ENCODE measurements at places on chromosomes 1 and 21.

DNA sequence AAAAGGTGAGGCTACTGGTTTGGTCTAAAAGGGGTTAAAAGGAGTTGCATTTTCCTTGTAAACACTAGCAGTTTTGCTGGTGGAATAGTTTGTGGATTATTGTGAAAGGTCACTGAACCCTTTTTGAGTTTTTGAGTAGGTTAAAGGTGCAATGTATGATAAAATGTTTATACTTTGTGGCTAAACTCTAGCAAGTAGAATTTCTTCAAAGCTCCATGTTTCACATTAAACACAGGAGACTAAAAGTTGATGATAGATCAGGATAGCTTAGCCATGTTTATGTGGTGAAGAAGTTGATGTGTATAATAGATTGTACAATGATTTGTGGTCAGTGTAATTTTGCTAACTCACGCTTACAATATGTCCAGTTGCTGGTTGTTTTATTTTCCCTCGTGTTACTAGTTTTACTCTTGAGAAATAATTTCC, 13.1 kb downstream of the ZNF326 start:
- DNase-seq = no peak

DNA sequence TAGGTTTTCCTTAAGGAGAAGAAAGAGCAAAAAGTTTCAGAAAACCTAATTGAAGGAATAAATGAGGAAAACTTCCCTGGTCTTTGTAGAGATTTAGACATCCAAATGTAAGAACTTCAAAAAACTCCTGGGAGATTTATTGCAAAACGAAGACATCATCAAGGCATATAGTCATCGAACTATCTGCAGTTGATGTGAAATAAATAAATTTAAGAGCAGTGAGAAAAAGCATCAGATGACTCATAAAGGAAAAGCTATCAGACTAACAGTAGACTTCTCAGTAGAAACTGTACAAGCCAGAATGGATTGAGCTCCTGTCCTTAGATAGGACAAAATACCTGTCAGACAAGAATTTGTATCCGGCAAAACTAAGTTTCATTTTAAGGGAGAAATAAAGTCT, 569.4 kb upstream of the ADAMTS5 start:
- no peak for DNase-seq

- DNase-seq = no peak
Observed at GRCh38 chr1:223771814-223772770, 59.8 kb downstream of the CAPN2 start.

DNA sequence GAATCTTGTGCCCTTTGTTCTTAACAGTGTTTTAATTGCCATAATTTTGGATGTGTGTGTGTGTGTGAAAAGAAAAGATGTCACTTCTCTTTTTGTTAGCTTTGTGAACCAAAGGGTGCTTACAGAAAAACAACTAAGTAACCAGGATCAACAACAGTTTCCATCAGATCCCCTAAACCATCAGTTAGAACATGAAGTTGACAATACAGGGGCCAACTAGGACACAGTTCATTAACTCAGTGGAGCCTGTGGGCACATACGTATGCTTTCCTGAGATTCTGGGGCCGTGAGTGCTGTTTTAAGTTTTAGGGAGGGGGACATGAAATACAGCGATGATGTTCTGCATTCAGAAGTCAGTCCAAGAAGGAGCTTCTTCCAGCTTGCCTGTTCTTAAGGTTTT, 133.6 kb downstream of the TLR5 start:
- no peak for DNase-seq

- no peak for DNase-seq
Observed at GRCh38 chr1:206554211-206554610, 46.9 kb downstream of the RASSF5 start.

- no peak for DNase-seq
Observed at GRCh38 chr1:78333502-78333901, 157.3 kb upstream of the PTGFR start.

- DNase-seq = peak; percentile 76
Observed at GRCh38 chr1:6245869-6246496, 2.0 kb downstream of the HES3 start.

GRCh38 chr1:209143916-209144315, 439.6 kb upstream of the CAMK1G start:
- DNase-seq = no peak

DNA sequence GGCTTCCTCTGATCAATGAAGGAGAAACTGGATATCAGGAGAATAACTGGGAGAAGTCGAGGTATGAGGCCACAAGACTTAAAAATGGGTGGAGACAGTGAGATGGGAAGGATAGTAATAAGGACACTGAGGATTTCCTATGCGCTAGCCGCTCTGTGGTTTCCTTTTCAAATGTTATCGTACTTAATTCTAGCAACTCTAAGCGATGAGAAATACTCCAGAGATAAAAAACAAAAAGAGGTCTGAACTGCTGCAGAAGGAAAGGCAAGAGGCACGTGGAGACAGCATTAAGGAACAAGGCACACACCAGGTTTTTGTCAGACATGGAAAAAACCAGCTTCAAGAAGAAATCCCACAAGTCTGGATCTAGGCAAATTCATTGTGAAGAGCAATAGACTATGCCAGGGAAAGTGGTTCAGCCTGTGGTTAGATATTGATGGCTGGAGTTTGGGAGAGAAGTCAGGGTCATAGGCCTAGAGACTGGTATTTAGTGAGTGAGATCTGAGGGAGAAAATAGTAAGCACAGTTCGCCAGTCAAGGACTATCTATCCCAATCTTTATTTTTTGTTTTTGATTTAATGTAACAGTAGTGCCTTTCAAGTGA, 5.3 kb downstream of the CLCA2 start:
- no peak for DNase-seq

- no peak for DNase-seq
Observed at GRCh38 chr1:152367436-152367835, 7.6 kb upstream of the FLG2 start.

DNA sequence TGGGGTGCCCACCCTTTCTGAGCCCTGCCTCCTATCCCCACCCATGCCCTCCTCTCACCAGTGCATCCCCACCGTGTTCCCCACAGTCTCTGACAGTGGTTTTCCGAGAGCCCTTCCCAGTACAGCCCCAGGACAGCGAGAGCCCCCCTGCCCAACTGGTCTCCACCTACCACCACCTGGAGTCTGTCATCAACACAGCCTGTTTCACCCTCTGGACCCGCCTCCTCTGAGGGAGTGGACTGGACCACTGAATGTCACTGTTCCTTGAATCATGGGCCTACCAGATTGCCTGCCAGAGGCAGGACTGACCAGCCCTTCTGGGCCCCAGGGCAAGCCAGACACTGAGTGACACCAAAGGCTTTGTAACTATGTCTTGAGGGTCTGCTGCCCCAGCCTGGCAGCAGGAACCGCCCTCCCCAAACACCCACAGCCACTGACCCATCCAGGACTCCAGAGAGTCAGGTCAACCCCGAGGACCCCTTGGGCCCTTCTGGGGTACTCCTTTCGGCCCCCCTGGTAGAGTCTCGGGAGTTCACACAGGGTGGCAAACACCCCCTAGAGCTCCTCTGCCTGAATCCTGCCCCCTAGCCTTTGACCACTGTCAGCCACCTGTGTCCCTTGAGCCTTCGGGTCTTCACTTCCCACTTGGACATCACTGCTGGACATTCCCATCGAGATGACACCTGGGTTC, 3.3 kb downstream of the HYI start:
- DNase-seq = no peak

- DNase-seq = no peak
Observed at GRCh38 chr1:112395256-112395820, 676 bp upstream of the CTTNBP2NL start.

DNA sequence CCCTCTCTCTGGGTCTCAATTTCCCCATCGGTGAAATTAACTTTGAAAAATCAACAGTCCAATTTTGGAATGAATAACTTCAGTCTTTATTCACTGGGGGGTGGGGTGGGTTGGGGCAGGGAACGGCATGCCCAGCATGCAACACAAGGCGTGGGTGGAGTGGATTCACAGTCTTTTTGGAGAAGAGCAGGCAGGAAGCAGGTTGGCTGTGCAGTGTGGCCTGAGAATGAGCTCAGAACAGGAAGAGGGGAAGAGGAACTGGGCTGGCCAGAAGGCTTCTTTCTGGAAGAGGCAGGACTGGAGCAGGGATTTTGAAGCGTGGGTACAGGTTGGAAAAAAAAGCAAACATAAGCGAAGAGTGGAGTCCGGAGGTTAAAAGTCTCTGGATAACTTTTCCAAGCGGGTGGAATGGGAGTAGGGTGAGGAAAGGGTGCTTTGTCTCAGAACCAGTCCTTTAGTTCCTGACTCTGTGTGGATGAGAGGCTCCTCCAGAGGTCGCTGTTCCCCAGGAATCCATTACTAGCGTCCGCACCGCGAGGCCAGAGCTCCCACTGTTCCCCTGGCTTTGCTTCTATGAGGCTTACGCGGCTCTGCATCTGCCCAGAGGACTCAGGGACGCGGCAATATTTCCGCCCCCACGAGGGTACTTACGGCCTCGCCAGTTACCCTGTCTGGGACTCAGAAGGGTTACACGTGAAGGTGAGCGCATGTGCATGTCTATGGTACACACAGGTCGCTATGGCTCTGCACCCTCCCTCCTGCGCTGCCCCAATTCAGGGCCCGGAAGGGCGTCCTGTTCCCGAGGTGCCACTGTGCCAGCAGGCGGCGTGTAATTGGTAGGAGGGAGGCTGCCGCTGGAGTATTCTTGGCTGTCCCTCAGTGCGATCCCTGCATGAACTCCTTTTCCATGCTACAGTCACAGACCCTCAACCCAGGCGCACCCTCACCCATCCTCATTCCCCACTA, 5.5 kb upstream of the FOXD2 start:
- DNase-seq = peak; percentile 68

GRCh38 chr1:213082420-213083111, 31.5 kb downstream of the RPS6KC1 start:
- no peak for DNase-seq

DNA sequence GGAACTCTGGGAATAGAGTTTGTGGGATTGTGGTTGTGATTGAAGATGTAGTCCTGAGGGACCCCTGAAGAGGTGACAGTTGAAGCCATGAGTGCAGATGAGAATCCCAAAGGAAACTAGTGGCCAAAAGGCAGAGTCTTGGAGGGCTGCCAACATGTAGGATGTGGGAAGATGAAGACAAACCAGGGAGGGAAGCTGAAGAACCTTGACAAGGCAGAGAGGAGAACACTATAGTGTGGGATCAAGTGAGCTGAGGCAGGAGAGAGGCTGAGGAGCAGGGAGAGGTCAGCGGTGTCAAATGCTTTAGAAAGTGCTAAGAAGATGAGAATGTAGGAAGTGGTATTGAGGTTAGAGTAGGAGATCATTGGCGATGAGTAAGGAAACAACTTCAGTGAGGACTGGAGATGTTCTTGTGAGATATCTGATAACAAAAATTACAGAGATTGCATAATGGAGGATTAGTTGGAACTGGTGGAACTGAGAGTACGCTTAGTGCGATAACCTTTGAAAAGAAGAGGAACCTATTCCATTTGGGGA, 88.5 kb upstream of the VCAM1 start:
- no peak for DNase-seq

DNA sequence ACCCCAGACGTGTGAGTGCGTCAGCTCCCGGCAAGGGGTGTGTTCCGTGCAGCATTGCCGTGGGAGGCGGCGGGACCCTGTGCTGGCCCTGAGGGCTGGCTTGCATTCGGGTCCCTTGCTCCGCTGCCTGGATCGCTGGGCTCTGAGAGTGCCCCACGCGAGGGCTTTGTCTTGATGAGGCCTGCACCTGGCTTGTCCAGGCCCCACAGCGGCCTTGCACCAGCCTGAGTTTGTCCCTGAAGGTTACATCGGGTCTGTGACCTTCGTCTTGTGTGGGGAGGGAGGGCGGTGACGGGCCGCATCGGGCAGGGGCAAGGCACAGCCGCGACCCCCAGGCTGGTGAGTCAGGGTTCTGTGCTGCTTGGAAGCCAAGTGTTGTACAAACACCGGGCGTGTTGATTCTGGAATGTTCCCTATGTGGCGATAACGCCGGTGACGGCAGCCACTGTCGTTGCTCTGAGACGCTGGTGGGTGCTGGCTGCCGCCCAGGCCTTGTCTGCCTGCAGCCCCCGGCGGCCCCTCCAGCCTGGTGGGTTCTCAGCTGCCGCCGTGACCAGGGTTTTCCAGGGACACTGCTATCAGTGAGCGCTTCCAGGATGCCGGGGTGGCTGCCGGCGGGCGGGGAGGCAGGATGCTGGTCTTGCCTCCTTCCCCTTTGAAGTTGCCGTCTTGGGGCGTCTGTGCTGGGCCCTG, 42.9 kb downstream of the SLX9 start:
- DNase-seq = no peak

- no peak for DNase-seq
Observed at GRCh38 chr1:205916541-205916940, 26.7 kb downstream of the SLC26A9 start.

DNA sequence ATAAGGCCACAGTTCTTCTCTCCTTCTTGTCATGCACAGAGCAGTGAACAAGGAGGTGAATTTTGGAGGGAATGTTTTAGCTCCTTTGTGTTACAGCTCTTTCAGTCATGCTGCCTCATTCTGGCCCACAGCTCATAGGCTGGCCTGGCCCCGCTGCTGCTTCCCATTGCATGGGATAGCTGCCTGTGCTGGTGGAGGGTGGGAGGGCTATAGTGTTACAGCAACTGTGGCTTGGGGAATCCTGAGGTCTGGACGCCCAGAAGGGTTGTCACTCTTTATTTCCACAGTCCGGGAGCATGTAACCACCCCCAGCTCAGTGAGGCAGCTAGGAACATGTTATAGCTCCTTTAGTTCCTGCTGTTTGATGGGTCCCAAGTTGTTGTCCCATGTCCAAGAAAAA, 210.3 kb downstream of the AMY1C start:
- no peak for DNase-seq

GRCh38 chr1:183173828-183174227, 12.2 kb upstream of the LAMC2 start:
- DNase-seq = no peak

DNA sequence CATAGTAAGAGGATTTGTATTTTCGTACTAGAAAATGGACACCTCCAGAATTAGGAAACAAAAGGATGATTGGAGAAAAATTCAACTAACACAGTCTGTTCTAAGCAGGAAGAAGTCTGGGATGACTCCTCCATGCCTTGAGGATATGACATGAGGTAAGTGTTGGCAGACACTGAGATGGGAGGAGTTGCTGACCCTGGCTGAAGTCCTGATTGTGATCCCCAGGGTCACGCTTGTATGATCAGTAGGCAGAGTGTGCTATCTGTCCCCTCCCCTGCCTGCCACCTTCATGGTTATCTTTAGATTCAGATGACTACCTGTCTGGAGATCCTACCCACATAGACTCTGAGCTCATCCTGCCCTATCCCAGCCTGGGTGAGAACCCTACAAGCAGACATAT, 249.1 kb downstream of the C1orf94 start:
- no peak for DNase-seq

DNA sequence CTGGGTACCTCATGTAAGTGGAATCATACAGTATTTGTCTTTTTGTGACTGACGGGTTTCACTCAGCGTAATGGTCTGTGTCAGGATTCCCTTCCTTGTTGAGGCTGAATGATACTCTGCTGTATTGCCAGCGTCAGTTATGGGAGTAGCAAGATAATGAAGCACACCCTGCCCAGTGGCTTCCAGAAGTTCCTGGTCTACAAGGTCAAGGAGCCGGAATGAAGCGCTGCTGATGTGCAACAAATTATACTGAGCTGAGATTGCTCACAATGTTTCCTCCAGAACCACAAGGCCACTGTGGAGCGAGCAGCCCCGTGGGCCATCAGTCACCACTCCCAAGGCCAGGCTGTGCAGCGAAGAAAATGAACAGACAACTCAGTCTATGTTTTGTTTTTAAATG, 24.0 kb upstream of the TDRD10 start:
- no peak for DNase-seq

Data from activated T-cell treated with anti-CD3 and anti-CD28 coated beads, Interleukin-2, amount 50 U/mL, for 72 hours (primary cell).